IPS DF 6.9 (cell line): ENCODE measurements at places on chromosomes 13 and 19.

DNA sequence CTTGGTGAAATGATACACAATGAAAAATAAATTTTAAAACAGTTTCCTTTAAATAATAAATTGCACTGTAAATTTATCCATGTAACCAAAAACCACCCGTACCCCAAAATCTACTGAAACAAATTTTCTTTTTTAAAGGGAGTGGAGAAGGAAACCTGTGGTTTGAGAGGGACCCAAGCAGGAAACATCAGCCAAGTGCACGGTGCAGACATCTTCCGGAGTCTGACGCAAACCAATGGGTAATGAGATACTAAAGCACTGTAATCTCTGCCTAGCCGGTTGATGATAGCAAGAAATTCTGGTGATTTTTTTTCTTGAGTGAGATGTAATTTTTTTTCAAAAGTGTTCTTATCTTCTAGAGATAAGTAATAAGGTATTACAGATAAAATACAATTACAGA, 115.4 kb downstream of the ABCC4 start:
- no peak for DNase-seq

- no peak for DNase-seq
Measured at GRCh38 chr13:48477191-48477855, 55.6 kb downstream of the RCBTB2 start.

- no peak for DNase-seq
Measured at GRCh38 chr13:100506154-100506553, 82.4 kb downstream of the GGACT start.

GRCh38 chr19:18743784-18744418, 47.2 kb downstream of the COMP start:
- no peak for DNase-seq

DNA sequence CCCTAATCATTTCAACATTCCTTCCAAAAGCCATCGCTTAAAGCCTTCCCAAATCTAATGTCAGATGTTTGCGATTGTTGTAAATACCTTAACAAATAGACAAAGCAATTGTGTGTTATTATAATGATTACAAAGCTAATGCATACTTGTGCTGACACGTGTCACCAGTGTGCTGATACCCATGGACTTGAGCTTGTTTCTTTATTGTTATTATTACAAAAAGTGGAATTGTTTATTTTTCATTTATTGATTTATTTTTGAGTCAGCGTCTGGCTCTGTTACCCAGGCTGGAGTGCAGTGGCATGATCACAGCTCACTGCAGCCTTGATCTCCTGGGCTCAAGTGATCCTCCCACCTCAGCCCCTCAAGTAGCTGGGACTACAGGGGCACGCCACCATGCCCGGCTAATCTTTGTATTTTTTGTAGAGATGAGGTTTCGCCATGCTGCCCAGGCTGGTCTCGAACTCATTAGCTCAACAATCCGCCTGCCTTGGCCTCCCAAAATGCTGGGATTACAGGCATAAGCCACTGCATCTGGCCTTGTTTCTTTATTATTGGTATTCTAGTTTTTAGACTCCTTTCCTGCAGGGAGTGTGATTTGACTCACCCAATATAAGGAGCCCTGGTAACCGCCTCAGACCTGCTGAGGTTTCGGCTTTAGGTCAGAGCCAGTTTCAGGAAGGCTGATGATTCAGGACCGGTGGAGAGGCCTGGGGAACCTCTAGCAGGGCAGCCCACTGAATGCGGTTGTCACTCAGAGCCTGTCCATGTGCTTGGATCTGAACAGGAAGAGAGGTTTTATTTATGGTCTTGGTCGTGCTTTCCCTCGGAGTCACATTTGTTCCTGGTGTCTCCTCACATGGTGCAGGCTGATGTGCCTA, 2.1 kb upstream of the FBXO17 start:
- no peak for DNase-seq

GRCh38 chr13:33235564-33235963, 50.0 kb downstream of the STARD13 start:
- no peak for DNase-seq

DNA sequence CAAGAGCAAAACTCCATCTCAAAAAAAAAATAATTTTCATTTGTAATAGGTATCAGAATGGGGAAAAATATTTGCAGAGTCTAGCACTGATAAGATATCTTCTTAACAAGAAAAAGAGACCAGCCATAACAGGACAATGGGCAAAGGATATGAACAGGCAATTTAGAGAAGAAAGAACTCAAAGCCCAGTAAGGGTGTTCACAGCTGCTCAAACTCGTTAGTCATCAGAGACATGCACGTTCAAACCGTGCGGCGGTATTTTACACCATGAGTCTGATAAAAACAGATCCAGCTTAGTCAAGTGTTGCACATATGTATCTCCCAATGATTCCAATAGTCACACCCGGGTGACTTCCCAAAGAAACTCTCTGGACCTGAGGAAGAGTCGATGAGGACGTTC, 13.7 kb upstream of the NCCRP1 start:
- no peak for DNase-seq

DNA sequence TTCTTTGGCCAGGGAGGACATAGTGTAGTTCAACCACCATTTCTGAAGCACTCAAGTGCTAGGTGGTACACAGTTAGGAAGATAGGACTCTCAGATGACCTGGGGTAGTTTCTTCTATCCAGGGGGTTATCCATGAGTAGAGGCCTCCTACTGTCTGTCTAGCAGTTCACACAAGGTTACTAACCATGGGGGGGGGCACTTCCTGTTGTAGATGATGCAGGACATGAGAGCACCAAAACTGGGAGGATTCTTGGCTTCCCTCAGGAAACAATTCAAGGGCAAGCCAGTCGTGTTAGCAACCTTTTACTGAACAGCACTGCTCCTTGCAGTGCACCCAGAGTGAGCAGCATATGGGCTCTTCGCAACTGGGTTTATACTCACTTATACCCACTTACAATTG, 8.9 kb upstream of the TPP2 start:
- no peak for DNase-seq

DNA sequence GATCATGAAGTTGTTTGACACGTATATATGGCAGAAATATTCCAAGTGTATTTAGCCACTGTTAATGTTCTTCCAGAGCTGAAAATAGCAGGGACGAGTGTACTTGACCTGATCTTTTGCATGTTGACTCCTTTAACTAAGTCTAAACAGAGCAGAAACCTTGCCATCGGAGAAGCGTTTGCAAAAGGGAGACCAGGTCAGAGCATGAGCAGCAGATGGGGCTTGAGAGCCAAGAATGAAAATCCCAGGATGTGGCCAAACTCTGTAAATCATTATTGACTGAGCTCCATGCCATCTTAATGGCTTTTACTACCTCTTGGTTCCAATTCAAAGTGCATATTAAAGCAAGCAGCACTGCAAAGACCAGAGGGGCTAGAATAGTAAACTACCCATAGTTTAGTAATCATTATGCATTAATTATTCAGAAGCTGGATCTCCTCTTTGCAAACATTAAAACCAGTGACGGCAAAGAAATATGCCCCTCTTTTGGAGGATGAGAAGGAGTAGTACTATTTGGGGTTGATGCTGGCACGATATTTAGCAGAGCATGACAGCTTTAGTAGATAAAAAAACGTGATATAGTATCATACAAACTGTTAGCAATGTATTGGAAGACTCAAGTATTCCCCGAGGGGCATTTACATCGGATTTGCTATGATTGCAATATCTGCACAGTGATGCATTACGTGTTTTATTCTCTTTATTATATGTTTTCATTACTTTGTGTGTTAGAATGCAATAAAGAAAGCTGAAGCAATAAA, 55.7 kb downstream of the FAM216B start:
- no peak for DNase-seq

DNA sequence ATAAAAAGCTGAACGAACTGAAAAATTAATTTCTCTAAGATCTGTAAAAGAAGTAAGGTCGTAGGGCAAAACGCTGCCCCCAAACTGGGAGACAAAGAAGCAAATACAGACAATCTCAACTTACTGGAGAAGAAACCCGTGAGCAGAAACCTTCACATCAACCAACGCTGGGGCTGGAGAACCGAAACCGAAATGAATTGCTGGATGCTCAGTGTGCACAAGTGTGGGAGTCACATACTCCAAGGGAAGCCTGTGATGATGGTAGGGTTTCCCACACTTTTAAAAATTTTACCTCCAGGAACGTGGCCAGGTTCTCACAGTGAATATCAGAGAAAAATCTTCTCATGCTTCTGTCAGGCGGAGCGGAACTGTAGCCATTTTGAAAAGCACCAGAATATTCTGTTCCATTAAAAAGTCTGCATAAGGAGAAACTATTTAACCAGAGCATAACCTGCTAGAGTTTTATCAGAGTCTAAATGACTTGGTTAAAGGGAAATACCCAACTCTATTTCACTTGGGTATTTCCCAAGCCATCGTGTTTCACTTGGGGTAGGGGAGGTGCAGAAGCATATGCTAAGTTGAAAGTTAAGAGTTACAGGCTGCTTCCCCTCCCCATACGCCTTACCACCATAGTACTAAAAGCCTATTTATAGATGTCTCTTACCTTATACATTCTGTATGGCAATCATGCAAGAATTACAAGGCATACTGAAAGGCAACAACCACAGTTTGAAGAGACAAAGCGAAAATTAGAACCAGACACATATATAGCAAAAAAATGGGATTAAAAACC, 110.5 kb upstream of the SLITRK1 start:
- no peak for DNase-seq
